Glutamatergic neuron (in vitro differentiated cells): ENCODE measurements at places on chromosomes 12 and 14. TPM values are rescaled to one million over a fixed set of nuclear protein-coding genes. Genes with fewer than 3 reads are reported as not detected.

The ASB2 gene
- 16.6 TPM for total RNA-seq

The CCDC175 gene
- not detected for total RNA-seq

The SH2B3 gene
- total RNA-seq = 18.1 TPM

The MIPOL1 gene
- 14.5 TPM for total RNA-seq

The KRT74 gene
- not detected for total RNA-seq

The RPL6 gene
- 967 TPM for total RNA-seq

DNA sequence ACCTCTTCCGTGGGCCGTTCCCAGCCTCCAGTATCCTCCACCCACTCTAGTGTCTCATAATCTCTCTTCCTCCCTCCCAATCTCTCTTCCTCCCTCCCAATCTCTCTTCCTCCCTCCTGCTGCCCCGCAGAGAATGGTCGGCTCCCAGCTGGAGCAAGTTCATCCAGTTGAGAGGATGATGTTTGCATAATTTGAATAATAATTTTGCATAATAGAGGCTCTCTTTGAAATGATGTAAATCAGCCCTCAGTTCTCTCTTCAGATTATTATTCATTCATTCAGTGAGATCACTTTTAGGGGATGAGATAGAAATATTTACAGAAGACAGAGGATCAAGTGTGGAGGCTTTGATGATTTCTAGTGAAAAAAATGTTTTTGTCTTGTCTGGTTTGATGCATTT lies 125.0 kb downstream of the PTPN11 start:
- DNase-seq = no peak

DNA sequence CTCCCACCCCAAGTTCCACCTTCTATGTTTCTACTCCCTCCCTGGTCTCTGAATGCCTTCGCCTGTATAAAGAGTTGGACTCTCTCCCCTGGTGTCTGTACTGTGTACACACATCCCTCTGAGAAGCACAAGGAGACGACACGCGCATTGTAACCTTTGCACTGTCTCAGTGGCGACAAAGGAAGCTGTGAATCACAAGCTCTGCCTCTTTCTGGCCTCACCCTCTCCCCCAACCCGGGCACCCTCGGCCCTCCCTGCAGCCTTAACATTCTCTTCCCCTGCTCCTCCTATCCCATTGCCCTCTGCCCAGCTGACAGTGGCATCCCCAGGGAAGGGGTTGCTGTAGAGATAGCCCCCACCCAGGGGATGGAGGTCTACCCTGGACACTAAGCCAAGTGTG lies 2.5 kb upstream of the SMARCD1 start:
- no peak for DNase-seq

- DNase-seq = no peak
Observed at GRCh38 chr12:94225947-94226630, 77.7 kb downstream of the PLXNC1 start.

GRCh38 chr12:96989916-96990315 lies 82.9 kb downstream of the NEDD1 start:
- DNase-seq = no peak

DNA sequence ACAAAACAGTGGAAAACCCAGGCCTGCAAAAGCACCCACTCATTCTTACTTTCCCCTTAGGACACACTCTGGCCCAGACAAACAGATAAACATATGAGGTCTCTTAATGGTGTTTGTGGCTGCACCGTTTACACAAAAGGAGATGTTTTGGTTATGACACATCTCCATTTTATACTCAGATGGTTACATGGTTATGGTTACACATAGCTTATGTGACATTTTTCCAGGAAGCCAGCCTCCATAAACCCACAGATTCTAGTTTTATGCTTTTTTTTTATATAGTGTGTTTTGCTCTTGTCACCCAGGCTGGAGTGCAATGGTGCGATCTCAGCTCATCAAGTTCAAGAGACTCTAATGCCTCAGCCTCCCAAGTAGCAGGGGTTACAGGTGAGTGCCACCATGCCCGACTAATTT lies 3.5 kb upstream of the KLRD1 start:
- no peak for DNase-seq

GRCh38 chr12:103379670-103380069 lies 116.1 kb downstream of the C12orf42 start:
- no peak for DNase-seq

- DNase-seq = no peak
Observed at GRCh38 chr12:128790221-128790620, 33.5 kb downstream of the SLC15A4 start.

- DNase-seq = no peak
Observed at GRCh38 chr14:105685003-105685402, 158.6 kb downstream of the TMEM121 start.

DNA sequence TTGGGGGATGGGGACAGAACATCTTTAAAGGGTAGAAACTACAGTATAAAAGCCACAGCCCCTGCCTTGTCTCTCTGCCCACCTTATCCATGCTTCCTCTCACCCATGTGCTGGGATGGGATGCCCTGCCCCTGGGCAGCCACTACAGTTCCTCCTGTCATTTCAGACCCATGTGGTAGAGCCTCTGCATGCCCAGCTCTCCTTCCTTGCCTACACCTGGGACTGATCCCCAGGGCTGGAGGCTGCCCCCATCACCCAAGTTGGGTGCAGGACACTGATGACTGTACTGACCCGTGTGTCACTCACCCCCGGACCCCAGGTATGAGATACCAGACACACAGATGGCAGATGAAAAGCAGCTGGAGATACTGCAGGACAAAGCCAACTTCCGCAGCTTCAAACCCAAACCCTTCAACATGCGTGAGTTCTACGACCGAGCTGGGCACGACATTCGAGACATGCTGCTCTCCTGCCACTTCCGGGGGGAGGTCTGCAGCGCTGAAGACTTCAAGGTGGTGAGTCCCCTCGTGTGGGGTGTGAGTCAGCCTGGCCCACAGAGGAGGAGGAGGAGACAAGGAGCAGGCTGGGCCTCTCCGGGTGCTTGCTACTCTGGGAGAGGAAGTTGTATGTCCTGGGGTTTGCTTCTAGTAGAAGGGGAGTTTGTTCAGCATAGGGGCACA lies 2.2 kb downstream of the ASIC1 start:
- no peak for DNase-seq
